ENCODE measurements at places on chromosomes 13 and 19.

DNA sequence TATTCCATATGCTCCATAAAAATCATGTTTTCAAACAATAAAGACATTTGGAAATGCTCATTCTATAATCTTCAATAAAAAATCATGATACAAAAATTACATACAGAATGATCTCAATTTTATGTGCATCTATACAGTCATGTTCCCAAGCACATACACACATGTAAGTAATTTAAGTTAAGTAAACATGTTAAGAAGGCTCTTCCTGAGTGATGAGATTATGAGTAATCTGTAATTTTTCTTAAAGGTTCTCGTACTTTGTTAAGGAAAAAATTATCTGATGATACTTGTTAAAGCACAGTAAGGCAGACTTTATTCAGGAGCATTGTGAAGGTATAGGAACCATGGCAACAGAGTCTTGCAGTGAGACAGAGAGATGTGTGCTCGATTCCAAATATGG lies 30.0 kb upstream of the DLEU7 start:
- no peak for DNase-seq

GRCh38 chr13:75764251-75764925 lies 128.3 kb downstream of the LMO7 start:
- no peak for DNase-seq

GRCh38 chr13:68214691-68215415 lies 984.7 kb upstream of the PCDH9 start:
- DNase-seq: no peak

DNA sequence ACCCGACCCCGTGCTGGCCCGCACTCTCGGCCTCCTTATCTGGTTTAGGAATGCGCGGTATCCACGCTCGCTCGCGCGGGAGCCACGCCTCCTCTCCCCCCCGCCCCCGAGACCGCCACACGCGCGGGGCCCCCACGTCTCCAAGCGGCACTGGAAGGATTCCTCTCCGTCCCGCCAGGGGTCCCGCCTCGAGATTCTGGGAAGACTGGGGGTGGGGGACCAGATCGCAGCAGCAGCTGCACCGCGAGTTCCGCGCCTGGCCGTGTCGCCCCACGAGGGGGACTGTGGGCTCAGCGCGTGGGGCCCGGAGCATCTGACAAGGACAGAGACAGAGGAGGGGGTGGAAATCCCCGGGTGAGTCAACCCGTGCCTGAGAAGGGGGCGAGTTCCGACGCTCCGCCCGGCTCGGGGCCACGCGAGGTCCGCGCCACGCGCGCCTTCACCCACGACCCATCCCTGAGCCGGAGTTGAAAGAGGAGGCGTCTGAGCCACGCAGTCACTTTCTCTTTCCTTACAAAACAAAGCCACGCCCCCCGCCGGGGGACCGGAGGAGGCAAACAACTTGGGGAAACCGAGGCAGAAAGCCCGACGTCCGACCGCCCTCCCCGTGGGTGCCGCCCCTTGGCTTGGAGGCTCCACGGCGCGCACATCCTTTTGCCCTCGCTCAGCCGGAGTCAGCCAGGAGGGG lies 814 bp downstream of the S1PR2 start:
- peak; percentile 31 for DNase-seq

DNA sequence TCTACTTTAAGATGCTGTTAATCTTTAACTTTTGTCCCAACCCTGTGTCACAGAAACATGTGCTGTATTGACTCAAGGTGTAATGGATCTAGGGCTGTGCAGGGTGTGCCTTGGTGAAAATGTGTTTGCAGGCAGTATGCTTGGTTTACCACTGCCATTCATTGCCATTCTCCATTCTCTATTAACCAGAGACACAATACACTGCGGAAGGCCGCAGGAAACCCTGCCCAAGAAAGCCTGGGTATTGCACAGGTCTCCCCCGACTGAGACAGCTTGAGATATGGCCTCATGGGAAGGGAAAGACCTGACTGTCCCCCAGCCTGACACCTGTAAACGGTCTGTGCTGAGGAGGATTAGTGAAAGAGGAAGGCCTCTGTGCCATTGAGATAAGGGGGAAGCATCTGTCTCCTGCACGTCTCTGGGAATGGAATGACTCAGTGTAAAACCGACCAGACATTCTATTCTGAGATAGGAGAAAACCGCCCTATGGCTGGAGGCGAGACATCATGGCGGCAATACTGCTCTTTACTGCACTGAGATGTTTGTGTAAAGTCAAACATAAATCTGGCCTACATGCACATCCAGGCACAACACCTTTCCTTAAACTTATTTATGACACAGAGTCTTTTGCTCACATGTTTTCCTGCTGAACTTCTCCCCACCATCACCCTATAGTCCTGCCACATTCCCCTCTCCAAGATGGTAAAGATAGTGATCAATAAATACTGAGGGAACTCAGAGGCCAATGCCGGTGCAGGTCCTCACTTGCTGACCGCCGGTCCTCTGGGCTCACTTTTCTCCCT lies 13.1 kb upstream of the ZNF888 start:
- no peak for DNase-seq

DNA sequence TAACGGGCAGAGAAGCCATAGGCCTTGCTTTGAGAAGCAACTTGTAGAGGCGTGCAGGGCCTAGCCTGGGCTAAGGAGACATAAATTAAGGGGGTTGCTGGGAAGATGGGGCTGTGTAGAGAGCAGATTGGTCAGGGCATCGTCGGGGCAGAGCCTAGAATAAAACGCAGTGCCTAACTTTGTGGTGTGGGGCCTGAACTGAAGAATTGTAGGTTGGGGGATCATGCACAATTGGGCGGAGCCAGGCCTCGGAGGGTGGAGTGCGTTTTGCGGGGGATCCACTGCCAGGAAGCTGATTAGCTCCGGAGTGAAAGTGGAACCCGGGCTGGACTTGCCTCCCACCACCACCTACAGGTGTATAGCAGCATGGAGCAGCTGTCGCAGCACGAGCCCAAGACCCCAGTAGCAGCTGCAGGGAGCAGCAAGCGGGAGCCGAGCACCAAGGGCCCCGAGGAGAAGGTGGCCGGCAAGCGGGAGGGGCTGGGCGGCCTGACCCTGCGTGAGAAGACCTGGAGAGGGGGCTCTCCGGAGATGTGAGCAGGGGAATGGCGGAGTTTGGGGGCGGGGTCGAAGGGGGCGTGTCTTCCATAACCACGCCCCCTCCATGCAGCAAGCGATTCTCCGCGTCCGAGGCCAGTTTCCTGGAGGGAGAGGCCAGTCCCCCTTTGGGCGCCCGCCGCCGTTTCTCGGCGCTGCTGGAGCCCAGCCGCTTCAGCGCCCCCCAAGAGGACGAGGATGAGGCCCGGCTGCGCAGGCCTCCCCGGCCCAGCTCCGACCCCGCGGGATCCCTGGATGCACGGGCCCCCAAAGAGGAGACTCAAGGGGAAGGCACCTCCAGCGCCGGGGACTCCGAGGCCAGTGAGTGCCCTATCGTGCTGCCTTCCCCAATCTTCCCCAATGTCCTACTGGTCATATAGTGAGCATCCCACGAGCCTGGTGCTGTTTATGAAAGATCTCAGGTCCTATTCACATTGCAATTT lies 13.8 kb downstream of the DNASE2 start:
- peak; percentile 72 for DNase-seq

GRCh38 chr19:49863254-49863934 lies 4.0 kb downstream of the PNKP start:
- DNase-seq: no peak

- DNase-seq: peak; percentile 50
Measured at GRCh38 chr13:45341799-45342500, 967 bp upstream of the TPT1 start.

GRCh38 chr19:54115109-54116063 lies at the start of the genes PRPF31 and TFPT:
Gene PRPF31 (plus strand): TSS chr19:54115754. CDS start chr19:54118279, 2,525 bp downstream.
Gene TFPT (minus strand): TSS chr19:54115657. CDS start chr19:54115269, 388 bp downstream.
- DNase-seq: peak; percentile 94

- no peak for DNase-seq
Measured at GRCh38 chr19:49109051-49109450, 5.1 kb upstream of the LIN7B start.

DNA sequence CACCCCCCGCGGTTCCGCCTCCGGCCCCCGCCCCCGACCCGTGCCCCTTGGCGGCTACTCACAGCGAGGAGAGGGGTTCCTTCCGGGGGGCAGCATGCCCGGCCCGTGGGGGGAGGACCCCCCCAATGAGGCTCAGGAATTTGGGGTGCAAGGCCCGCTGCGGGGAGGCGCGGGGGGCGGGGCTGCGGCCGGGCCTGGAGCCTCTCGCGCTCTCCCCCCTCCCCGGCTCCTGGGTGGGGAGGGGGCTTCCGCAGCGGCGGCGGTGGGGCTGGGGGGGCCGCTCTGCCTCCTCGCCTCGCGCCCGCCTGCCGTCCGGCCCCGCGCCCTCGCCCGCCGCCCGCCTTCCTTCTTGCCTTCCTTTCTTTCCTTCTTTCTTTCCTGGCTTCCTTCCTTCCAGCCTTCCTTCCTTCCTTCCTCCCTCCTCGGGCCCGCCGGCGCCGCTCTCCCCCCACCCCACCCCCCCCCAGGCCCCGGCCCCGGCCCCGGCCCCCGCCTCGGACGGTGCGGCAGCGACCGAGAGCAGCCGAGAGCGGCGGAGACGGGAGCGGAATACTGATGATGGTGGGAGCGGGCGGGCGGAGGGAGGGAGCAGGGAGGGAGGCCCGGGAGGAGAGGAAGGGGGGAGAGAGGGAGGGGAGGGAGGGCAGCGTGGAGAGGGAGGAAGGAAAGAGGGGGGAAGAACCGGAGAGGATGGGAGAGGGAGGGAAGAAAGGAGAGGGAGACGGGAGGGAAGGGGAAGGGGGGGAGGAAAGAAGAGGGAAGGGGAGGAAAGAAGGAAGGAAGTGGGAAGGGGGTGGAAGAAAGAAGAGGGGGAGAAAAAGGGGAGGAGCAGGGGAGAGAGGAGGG lies at the start of gene LRRC4B:
Gene LRRC4B, minus strand, starts transcription at position 554 of the 846 bp plus-strand sequence. CDS start 19,597 bp downstream, outside the sequence.
- DNase-seq: no peak

DNA sequence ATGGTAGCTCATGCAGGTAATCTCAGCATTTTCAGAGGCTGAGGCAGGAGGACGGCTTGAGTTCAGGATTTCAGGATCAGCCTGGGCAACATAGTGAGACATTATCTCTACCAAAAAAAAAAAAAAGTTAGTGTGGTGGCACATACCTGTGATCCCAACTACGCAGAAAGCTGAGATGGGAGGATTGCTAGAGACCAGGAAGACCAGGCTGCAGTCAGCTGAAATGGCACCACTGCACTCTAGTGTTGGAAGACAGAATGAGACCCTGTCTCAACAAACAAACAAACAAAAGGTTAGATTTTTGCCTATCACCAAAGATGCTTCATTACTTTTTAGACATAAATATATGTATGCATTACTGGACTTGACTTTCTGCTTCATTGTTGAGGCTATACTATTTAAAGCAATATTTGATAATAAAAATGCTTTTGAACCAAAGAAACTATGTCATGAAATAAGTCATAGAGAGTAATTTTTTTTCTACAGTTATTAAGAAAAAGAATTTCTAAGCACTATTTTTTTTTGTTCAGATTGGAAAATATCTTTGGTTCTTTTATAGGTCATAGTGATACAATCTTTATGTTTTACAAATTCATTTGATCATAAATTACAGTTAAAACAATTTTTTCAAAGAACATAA lies 1180.1 kb upstream of the ATXN8OS start:
- no peak for DNase-seq

GRCh38 chr13:93455861-93456260 lies 229.3 kb downstream of the GPC6 start:
- DNase-seq: no peak

- no peak for DNase-seq
Measured at GRCh38 chr13:44197791-44198770, 175.5 kb upstream of the SERP2 start.

DNA sequence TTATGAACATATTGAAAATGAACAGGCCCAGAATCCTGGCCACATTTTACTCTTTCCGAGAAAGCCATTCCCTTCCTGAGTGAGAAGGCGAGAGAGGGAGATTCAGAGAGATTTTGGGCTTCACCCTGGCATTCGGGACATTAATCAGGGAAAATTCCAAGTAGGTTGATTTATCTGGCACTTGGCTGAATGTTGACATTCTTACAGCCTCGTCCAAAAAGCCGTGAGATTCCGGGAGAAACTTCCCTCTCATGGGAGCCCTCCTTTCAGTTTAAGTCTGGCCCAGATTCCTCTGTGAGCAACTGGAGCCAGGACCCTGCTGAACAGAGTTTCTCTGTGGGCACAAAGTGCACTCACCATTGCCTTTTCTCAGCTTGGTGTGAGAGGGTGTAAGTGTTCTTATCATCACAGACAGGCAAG lies 129.2 kb upstream of the PEG3 start:
- no peak for DNase-seq

DNA sequence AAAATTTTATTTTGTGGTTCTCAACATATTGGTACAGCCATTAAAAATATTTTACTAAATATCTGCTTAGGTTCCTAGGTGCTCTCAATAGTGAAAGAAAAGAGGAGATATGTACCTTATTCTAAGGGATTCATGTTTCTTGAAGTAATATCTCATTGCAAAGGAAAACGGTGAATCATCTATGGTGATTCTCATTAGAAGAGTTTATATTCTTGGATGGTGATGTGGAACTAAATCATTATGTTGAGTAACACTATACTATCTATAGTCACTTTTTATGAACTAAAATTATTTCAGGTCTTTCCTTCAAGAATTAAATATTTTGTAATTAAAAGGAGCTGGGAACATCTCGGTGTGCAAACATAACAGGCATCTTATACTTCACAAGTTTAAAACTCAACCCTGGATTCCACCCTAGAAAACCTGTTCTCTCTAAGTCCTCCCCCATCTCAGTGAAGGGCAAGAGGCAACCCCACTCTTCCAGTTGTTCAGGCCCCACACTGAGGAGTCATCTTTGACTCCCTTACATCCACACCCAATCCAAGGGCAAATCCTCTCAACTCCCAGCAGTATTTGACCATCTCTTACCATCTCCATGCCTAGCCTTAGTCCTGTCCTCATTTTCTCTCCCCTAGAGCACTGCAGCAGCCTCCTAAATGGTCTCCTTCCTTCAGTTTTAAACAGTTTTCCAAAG lies 140.1 kb downstream of the RGCC start:
- DNase-seq: no peak

GRCh38 chr13:111225810-111226546 lies 94.5 kb upstream of the TEX29 start:
- DNase-seq: no peak

- DNase-seq: no peak
Measured at GRCh38 chr13:60924856-60925255, 490.8 kb downstream of the PCDH20 start.

GRCh38 chr13:71068041-71068440 lies 799.0 kb downstream of the DACH1 start:
- DNase-seq: no peak

DNA sequence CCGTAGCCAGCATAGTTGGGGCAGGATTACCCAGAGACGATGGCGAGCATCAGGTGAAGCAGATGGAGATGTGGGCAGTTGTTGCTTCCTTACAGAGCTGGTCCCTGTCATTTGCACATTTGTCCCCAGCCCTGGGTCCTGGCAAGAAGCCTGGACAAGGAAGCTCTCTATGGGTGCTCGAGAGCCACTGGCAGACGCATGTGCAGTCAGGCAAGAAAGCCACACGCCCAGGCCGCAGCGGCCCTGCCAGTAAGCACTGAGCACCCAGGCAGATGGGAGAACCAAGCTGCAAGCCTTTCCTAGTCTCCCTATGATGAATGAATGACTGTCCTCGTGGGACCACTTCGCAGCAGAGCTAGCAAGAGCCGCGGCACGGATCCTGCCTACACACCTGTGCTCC lies 182.8 kb downstream of the FOXO1 start:
- DNase-seq: no peak

- DNase-seq: no peak
Measured at GRCh38 chr13:104286566-104287290, 1220.5 kb upstream of the SLC10A2 start.

GRCh38 chr13:20105161-20105689 lies 55.6 kb downstream of the GJA3 start:
- DNase-seq: no peak

GRCh38 chr19:5680084-5680436 lies 256 bp downstream of the MICOS13 start:
- no peak for DNase-seq

All from PC-9 (cell line).